Astrocyte of the spinal cord (primary cell): ENCODE measurements at places on chromosomes 11 and 22.

DNA sequence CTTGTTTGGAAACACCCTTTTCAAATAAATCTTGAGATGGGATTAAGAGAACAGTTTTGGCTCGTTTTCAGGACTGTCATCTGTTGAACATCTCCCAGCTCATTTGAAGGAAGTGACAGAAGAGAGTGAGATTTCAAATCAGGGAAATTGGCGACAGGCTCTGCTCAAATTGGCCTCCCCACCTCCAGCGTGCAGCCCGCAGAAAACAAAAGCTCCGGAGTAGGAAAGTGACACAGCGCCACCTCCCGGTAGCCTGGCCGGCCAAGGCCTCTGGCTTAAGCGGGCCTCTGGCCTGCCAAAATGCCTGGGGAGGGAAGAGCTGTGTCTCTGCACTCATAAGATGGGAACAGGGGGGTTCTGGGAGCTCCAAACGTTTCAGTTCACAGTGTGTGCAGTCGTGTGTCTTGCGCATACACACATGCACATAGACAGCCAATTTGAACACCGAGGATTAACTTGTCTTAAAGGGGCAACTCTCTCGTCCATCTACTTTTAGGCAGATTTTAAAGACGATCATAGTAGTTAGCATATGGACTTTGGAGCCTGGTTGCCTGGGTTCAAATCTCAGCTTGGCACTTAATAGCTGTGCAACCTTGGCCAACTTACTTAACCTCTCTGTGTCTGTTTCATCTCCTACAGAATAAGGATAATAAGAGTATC is 132.7 kb upstream of the RCN1 start:
- peak; percentile 43 for DNase-seq

- peak; percentile 3 for DNase-seq
Observed at GRCh38 chr11:96704847-96705246, 315.0 kb downstream of the JRKL start.

GRCh38 chr11:88631497-88631896 is 294.0 kb upstream of the CTSC start:
- DNase-seq = peak; percentile 41

DNA sequence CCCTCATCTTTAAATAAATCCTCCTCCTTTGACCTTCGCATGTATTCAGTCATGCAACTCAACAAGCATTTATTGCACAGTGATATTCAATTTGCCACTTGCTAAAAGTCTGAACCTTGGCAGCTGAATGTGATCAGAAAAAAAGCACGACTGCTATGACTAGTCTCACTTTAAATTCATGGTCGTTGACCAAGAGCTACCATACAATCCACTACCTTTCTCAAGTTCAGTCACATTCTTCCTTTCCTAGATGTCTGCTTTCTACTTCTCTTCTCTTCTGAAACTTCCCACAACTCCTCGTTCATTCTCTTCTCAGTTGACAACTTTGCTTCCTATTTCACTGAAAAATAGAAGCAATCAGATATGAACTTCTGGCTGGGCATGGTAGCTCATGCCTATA is 2.0 kb upstream of the SAA1 start:
- DNase-seq = no peak

- no peak for DNase-seq
Observed at GRCh38 chr11:75767793-75768111, 826 bp upstream of the DGAT2 start.

GRCh38 chr11:129236850-129237249 is 44.7 kb upstream of the ARHGAP32 start:
- DNase-seq = no peak

DNA sequence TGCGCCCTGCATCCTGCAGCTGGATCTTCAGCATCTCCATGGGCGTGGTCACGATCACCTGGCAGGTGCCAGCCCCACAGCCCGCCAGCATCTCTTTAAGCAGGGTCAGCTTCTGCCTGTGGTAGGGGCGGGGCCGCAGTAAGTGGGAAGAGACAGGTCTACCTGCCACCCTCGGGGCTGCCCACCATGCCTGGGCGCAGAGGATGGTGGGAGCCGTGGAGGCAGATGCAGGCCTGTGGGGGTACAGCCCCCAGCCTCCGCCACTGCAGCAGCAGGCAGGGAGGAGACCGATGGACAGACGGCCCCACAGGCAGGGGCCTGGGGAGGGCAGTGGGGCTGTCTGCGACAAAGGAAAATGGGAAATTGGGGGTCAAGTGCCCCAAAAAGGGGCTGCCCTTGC is 3.0 kb upstream of the CEND1 start:
- DNase-seq = no peak
